ENCODE measurements at places on chromosomes 6 and 20.
A peak's percentile ranks its signal among the peaks of the same experiment; 100 is the strongest.

- DNase-seq: no peak
These were observed 3.4 kb upstream of the CDH22 start for GRCh38 chr20:46311719-46312074.

DNA sequence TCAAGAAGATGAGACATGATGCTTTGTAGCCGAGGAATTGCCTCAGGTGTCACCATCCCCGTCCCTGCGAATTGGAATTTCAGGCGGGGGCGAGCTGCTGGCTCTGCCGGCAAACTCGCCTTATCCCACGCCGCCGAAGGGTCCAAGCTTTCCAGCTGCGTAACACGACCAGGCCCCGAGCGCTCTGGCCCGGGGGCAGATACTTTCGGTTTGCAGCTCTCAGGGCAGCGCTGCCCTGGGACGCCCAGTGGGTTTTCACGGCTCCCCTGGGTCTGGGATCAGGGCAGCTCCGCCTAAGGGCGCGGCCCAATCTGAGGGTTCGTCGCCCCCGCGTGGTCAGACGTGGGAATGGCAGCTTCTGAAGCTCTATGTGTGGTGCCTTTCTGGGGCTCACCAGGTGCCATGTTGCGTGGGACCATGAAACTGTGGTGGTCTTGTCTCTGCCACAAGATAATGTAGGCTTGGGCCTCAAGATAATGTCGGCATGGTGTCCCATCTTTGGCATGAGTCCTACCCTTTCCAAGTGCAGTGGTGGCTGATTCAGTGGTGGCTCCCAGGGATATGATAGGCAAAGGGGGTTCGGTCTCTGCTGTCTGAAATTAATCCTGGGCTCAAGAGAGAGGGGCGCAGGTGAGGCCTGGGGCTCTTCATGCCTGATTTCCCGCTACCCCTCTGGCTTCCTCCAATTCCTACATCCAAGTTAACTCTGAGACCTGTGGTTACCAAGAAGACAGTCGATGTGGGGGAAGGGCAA, 21.0 kb downstream of the PIGT start:
- peak; percentile 92 for DNase-seq

DNA sequence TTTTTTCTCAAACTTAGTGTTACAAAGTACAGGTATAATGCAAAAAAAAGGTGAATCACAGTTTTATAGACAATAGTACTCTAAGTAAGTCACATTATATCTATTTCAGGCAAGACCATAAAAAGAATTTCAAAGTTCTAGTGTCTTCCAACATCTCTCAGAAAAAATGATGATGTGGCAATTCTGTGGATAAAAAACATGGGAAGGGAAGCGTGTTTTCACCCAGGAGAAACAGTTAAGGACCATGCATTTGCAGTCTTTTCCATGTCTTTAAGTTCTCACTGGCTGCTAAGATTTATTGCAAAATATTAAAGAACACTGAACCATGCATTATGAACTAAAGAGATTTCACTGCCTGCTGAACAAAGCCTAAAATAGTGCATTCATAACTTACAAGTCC, 1.8 kb downstream of the SSR1 start:
- no peak for DNase-seq

DNA sequence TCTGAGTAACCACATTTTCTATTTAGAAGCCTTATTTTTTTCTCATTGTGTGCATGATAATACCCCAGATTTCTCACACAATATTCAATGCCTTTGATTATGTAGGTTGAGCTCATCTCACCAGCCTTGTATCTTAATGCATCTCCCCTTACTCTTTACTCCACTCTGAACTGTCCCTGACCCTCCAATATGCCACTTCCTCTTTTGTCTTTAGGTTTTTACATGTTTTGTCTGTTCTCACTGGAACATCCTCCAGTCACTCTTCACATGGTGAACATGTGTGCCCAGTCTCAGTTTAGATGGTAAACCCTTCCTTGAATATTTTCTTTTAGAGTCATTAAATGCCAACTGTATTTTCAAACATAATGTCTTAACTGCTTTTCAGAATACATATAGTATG, 392.9 kb upstream of the IMPG1 start:
- no peak for DNase-seq

GRCh38 chr20:11754451-11754850, 163.2 kb upstream of the BTBD3 start:
- no peak for DNase-seq

DNA sequence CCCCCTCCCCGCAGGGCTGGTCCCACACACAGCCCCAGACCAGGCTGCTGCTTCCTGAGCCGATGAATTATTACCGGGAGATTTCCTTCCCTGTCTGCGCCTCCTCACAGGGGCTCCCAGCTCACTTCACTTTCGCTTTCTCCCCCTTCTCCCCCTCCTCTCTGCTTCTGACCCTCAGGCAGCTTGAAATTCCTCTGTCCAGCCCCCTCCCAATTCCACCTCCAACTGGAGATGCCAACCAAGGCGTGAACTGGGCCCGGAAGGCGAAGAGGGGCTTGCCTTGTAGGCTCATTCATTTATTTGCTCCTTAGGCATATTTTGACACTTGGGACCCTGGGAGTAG, 1.7 kb upstream of the TCF15 start:
- DNase-seq: no peak

- no peak for DNase-seq
These were observed 8.4 kb upstream of the GABRR2 start for GRCh38 chr6:89323511-89323971.

GRCh38 chr20:45823949-45824835, 2.9 kb downstream of the TNNC2 start:
- DNase-seq: peak; percentile 48

- DNase-seq: no peak
These were observed 68.9 kb downstream of the GINS1 start for GRCh38 chr20:25476106-25477013.

- no peak for DNase-seq
These were observed 61.1 kb downstream of the TBC1D7 start for GRCh38 chr6:13267142-13267651.

- DNase-seq: no peak
These were observed 578.3 kb downstream of the HACE1 start for GRCh38 chr6:104281370-104281769.

DNA sequence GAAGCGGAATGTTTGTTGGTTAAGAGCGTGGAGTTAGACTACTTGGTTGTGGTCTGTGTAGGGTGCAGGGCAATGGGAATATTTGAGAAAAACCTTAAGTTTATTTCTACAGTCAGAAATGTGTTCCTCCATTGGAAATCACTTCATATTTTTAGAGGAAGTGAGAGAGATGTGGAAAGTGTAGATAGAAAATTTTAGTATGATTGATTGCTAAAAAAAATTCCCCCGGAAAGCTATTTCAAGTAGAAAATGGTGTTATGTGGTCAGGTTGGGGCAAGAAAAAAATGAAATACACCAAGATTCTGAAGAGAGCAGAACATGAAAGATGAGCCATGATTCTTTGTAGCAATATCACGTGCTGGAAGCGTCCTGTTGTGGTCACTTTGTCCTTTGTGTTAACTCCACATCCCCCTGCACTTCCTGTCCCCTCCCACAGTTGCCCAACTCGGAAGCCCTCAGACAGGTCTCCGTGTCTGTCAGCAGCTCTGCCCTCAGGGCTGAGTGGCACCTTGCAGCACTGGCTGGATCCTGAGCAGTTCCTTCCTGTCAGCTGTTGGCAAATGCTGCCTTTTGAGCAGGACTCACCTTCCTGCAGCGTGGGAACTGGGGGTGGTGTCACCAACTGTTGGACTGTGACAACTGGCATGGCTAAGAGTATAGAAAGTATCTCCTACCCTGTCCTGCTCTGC, 137.5 kb upstream of the SLC24A3 start:
- DNase-seq: no peak

- DNase-seq: no peak
These were observed 163.6 kb upstream of the CST7 start for GRCh38 chr20:24785141-24786110.

DNA sequence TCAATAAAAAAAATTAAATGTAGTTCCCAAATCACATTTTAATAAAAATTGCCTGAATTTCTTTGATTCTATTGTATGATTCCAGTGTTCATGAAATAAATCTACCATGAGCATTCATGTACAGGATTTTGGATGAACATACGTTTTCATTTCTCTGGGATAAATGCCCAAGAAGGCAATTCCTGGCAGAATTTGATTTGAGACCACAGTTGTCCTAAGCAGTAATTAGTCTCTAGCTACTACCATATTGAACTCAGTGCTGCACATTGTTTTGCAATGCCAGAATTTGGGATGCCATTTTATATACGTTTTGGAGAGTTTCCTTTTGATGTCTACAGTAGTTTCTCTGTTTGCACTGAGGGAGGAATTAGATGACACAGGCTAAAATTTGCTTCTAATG, 265.3 kb upstream of the HS3ST5 start:
- DNase-seq: no peak

DNA sequence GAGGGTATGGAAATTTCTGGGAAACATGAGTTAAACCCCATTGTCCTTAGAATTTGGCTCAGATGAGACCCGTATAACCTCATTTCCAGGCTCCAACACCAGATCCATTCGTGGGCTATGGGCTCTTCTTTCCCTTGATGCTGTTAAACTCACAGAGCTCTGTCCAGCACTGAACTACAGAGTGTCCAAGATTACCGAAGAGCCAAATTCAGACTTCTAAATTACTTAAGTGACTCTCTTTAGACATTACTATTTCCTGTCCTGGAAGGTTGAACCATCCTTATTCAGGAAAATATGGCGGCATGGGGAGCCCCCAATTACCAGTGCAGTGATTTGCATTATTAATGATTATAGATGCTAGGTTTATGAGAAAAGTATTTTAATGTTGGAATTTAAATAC, 124.9 kb upstream of the EDN1 start:
- DNase-seq: no peak

DNA sequence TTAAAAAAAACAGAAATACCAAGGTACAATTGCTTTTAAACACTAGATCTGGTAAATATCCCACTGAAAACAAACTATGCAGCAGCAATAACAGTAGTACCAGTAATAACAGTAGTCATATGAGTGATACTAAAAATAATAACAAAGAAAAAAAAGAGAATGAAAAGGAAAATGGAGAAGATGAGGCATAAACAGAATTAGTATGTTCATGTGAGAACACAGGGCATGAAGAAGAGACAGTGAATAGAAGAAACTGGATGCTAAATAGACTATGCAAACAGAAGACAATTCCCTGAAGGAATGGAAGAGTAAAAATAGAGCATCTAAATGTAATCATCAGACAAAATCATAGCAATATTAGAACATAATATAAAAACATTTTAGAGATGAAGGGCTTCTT, 121.1 kb downstream of the RNGTT start:
- no peak for DNase-seq

DNA sequence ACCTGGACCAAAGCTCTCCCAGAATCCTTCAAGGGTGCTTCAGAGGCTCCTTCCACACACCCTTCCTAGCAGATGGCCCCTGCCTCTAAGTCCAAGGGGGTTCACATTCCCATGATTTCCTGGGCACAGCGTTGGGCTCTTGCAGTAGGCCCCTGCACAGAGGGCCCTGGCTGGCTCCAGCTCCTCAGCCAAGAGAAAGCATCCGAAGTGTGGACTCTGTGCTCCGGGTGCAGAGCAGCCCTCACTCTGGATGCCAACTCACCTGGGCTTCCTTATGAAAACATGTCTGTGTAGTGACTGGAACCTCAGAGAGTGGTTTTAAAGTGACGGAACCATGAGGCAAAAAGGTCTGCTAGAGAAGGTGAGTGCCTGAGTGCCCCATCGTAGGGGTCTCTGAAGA, 11.6 kb downstream of the YTHDF1 start:
- no peak for DNase-seq

- DNase-seq: no peak
These were observed 566.3 kb downstream of the DHX35 start for GRCh38 chr20:39528436-39528835.

DNA sequence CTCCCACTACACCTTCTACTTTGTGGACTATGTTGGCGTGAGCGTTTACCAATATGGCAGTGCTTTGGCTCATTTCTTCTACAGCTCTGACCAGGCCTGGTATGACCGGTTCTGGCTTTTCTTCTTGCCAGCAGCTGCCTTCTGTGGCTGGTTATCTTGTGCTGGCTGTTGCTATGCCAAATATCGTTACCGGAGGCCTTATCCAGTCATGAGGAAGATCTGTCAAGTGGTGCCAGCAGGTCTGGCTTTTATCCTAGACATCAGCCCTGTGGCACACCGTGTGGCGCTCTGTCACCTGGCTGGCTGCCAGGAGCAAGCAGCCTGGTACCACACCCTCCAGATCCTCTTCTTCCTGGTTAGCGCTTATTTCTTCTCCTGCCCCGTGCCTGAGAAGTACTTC, 16.5 kb upstream of the EFHC1 start:
- DNase-seq: no peak

GRCh38 chr20:6127825-6128224, 5.0 kb upstream of the FERMT1 start:
- no peak for DNase-seq

DNA sequence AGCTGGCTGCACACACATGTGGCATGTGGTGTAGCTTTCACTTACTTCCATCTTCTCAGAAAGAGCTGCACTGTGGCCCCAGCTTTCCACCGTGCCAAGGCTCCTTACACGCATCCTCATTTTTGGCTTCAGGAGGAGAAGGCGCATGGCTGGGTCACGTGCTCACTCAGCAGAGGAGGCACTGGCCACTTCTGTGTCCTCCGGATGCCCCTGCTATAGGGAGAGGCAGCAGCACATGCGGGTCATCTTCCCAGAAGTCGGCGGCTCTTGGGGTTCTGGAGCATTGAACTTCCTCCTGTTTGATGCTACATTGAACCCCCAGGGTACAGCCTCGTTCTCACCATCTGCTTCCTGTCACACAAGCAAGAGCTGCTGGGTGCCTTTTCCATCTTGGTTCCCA, 111.3 kb downstream of the FAM120B start:
- DNase-seq: no peak

- no peak for DNase-seq
These were observed 2.4 kb downstream of the SOX18 start for GRCh38 chr20:64047046-64047389.

- DNase-seq: no peak
These were observed 223.4 kb upstream of the FOXQ1 start for GRCh38 chr6:1088492-1089001.

DNA sequence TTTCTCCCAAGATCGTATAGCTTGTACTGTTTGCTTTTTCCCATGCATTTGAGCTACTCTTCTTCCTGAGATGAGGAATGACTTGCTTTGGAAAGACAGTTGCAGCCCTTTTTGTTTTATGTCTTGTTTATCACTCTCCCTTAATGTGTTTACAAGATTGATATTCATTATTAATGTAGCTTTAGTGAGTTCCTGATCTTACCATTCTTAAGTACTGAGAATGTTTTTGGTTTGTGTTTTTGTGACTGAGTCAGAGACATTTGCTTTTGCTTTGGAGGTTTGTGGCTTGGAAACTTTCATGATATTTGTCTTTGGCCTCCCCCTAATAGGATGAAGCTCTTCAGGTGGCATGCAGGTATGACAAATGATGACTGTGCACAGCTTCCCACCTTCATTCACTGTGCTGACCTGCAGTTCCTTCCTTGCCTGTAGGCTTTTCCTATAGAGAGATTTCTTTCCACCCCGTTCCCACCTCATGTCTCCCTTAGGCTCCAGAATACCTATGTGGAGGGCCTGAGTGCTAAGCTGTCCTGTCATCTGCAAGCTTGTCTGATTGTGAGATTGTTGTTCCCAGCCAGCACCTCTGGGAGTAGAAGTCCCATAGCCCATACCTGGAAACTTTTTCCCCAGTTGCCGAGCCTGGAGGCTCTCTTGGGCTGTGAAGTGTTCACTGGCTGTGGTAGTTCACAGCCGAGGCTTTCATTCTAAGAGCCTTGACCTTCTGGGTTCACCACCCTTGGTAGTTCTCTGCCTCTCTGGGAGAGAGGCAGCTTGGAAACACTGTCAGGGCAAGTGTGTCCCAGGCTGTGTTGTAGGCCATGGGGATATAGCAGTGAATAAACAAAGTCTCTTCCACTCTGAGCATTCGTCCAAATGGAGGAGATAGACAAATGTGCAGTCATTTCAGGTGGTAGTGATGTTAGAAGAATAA, 27.1 kb downstream of the CDS2 start:
- DNase-seq: no peak

All from activated T-cell treated with anti-CD3 and anti-CD28 coated beads, Interleukin-2, amount 50 U/mL, for 1 hour (primary cell).